ENCODE measurements at places on chromosomes 6 and 20. TPM values are rescaled to one million over a fixed set of nuclear protein-coding genes. Genes with fewer than 3 reads are reported as not detected.

Gene IL20RA
- total RNA-seq, result 0.50 TPM

Gene HLA-DQB2
- not detected for total RNA-seq

Gene HMGA1
- 259 TPM for total RNA-seq

Gene FOXS1
- 0.12 TPM for total RNA-seq

Gene PSORS1C2
- not detected for total RNA-seq

Gene COL21A1
- 6.2 TPM for total RNA-seq

Gene MCHR2
- not detected for total RNA-seq

Gene KCNK16
- total RNA-seq, result not detected

Gene CRIP3
- not detected for total RNA-seq

Gene ARHGAP18
- 45.6 TPM for total RNA-seq

Gene KCNK15
- 1.6 TPM for total RNA-seq

Gene PDE7B
- total RNA-seq, result 2.5 TPM

Gene SEMG1
- not detected for total RNA-seq

Gene ACTR5
- total RNA-seq, result 7.6 TPM

Gene FOXQ1
- not detected for total RNA-seq

Gene HTR1E
- total RNA-seq, result under 0.01 TPM

Gene TMEM244
- 0.66 TPM for total RNA-seq

Gene C20orf141
- total RNA-seq, result not detected

Gene EYS
- total RNA-seq, result not detected

Gene MYBL2
- total RNA-seq, result 16.8 TPM

Gene PPP1R16B
- 5.3 TPM for total RNA-seq

Gene CDH22
- total RNA-seq, result under 0.01 TPM

Gene COX4I2
- total RNA-seq, result not detected

Gene PROKR2
- not detected for total RNA-seq

Gene TINAG
- not detected for total RNA-seq

Gene EEF1A2
- 0.33 TPM for total RNA-seq

Gene METTL24
- total RNA-seq, result 0.50 TPM

Gene BTNL2
- total RNA-seq, result not detected

Gene WFDC12
- total RNA-seq, result not detected

Gene ATXN1
- 34.2 TPM for total RNA-seq

Gene SLC13A3
- total RNA-seq, result 3.1 TPM

Gene PEDS1
- 9.4 TPM for total RNA-seq

Gene RIMS4
- total RNA-seq, result not detected

Gene BPIFB3
- total RNA-seq, result not detected

Gene SLC17A1
- not detected for total RNA-seq
